ENCODE measurements at places on chromosomes 16 and 17. TPM values are rescaled to one million over a fixed set of nuclear protein-coding genes. Genes with fewer than 3 reads are reported as not detected.

Gene GRB7
- 9.0 TPM for total RNA-seq

Gene CCDC92B
- not detected for total RNA-seq

Gene DDX52
- total RNA-seq, result 14.5 TPM

DNA sequence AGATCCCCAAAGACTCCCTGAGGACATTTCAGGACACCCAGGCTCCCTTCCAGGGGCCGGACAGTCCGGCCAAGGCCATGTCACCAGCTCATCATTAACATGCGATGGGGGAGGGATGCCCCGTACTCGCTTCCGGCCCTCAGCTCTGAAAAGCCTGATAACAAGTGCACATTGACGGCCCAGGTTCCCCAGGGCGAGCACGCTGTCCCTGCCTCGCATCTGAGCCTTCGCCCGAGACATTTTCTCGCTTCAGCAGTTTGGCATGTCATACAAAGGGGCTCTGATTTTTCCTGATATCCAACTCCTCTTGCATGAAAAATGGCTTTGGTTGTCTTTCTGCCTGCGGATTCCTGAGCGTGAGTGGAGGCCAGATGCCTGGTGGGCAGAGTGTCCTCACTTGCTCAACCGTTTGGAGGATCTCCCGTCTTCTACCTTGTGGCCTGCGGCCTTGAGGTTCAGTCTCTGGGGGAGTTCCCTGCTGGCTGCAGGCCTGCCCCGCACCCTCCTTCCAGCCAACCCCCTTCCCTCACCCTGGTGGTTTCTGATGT lies 14.1 kb downstream of the CACNG4 start:
- no peak for DNase-seq

- DNase-seq, result peak; percentile 91
Observed at GRCh38 chr17:50221864-50222545, 20.6 kb upstream of the COL1A1 start.
